Stimulated activated CD8-positive, alpha-beta memory T cell treated with anti-CD3 and anti-CD28 coated beads, Interleukin-7, amount 100 ng/mL, for 1 hour (primary cell): ENCODE measurements at places on chromosomes 3 and 15.

DNA sequence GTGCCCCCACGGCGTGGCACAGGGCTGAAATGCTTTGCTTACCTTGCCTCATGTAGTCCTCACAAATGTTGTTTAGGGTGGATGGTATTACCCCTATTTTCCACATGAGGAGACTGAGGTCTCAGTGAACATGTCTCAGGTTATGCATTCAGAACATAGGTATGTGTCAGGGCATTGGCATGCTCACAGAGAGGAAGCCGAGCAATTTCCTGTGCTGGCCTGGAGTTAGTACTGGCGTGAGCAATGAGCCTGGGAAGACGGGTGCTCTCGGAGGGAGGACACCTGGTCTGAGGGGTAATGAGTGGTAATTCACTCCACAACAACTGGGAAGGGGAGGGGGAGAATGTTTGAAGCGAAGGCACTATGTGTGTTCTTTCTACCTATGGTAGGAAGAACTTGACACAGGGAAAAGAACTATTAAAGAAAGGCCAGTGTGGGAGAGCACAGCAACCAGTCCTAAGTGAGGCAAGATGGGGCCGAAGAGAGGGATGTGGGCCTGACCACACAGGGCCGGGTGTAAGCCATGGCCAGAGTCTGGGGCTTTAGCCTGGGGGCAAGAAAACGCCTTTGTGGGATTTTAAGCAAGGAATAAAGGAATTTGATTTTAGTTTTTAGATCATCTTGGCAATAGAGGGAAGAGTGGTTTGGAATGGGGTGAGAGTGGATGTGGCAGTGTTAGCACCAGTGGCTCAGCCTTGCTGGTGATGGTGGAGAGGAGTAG, 4.9 kb upstream of the FAM131A start:
- DNase-seq, result no peak

DNA sequence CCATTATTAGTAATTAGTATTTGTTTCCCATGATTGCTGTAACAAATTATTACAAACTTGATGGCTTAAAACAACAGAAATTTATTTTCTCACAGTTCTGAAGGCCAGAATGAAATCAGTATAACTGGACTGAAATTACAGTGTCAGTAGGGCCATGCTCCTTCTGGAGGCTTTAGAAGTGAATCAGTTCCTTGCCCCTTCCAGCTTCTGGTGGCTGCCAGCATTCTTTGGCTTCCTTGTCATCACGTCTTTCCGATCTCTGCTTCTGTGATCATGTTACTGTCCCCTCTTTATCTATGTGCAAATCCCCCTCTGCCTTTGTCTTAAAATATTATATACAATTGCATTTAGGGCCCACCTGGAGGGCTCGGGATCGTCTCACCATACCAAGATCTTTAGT, 92.0 kb downstream of the FOXB1 start:
- no peak for DNase-seq

GRCh38 chr3:59424268-59425010, 374.6 kb upstream of the CFAP20DC start:
- DNase-seq, result no peak

DNA sequence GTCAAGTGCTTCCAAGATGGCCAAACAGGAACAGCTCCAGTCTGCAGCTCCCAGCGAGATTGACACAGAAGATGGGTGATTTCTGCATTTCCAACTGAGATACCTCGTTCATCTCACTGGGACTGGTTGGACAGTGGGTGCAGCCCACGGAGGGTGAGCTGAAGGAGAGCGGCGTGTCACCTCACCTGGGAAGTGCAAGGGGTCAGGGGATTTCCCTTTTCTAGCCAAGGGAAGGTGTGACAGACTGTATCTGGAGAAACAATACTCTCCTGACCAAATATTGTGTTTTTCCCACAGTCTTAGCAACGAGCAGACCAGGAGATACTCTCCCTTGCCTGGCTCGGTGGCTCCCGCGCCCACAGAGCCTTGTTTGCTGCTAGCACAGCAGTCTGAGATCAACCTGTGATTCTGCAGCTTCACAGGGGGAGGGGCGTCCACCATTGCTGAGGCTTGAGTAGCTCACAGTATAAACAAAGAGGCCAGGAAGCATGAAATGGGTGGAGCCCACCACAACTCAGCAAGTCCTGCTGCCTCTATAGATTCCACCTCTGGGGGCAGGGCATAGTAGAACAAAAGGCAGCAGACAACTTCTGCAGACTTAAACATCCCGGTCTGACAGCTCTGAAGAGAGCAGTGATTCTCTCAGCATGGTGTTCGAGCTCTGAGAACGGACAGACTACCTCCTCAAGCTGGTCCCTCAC, 293.5 kb upstream of the SUCLG2 start:
- DNase-seq, result peak; percentile 14

GRCh38 chr3:105755121-105755886, 113.5 kb downstream of the CBLB start:
- no peak for DNase-seq

GRCh38 chr3:42535981-42536784, 33.7 kb downstream of the VIPR1 start:
- no peak for DNase-seq

DNA sequence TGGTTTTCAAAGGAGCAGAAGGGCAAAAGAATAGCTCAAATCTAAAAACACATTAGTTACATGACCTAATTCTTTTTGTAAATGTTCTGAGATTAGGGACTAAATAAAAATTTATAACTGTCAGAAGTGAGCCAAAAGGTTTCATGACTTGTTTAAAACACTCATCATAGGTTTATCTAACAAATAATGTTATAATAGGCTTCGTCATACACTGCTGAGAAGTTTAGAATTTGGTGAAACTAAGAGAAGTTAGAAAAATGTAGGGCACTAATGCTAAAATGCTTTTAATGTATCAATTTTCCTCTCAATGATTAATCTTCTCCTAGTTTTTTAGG, 468.8 kb upstream of the CDIN1 start:
- no peak for DNase-seq

- DNase-seq, result no peak
Observed at GRCh38 chr3:138687236-138687635, 78.7 kb downstream of the FAIM start.

- no peak for DNase-seq
Observed at GRCh38 chr3:45895686-45896468, 9.5 kb downstream of the CCR9 start.

- no peak for DNase-seq
Observed at GRCh38 chr3:184619369-184619768, 57.8 kb downstream of the EPHB3 start.

GRCh38 chr3:77254967-77255831, 215.3 kb downstream of the ROBO2 start:
- DNase-seq, result no peak

DNA sequence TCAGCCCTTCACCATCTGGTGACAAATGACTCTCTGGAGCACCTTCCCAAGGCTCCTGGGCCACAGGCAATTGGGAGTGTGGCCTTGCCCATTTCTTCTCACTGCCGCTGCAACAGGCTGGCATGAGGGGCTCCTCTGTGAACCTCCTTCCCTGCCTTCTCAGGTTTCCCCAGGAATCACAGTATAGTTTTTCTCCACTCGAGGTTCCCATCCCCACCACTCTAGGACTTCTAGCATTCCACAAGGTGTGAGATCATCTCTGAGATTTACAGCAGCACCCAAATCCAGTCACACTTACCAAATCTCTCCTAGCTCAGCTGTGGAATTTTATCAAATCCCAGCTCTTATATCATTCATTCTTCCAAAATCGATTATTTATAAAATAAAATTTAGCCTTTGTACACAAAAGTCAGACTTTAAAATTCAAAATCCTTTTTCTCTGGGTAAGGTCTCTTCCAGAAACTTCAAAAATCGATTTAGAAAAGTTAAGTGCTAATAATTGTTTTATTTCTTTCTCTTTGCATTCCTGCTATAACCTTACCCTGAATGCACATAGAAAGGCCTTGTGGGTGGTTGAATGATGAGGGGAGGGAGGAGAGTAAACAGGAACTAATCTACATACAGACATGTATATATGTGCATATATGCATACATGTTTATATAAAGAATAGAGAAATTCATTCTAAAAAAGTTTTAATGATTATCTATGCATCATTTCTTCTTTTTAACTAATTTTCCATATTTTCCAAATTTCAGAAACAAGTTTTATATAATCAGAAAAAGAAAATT, 18.9 kb upstream of the ATP13A4 start:
- DNase-seq, result no peak

- no peak for DNase-seq
Observed at GRCh38 chr3:13207975-13208705, 134.9 kb upstream of the IQSEC1 start.

- DNase-seq, result no peak
Observed at GRCh38 chr3:116886202-116886893, 176.8 kb downstream of the TUSC7 start.
